ENCODE measurements at places on chromosomes 7 and 10. TPM values are rescaled to one million over a fixed set of nuclear protein-coding genes. Genes with fewer than 3 reads are reported as not detected.

GRCh38 chr10:4127518-4128315 is 342.7 kb upstream of the KLF6 start:
- no peak for DNase-seq

GRCh38 chr7:135784013-135784412 is 35.4 kb upstream of the FAM180A start:
- DNase-seq: no peak

DNA sequence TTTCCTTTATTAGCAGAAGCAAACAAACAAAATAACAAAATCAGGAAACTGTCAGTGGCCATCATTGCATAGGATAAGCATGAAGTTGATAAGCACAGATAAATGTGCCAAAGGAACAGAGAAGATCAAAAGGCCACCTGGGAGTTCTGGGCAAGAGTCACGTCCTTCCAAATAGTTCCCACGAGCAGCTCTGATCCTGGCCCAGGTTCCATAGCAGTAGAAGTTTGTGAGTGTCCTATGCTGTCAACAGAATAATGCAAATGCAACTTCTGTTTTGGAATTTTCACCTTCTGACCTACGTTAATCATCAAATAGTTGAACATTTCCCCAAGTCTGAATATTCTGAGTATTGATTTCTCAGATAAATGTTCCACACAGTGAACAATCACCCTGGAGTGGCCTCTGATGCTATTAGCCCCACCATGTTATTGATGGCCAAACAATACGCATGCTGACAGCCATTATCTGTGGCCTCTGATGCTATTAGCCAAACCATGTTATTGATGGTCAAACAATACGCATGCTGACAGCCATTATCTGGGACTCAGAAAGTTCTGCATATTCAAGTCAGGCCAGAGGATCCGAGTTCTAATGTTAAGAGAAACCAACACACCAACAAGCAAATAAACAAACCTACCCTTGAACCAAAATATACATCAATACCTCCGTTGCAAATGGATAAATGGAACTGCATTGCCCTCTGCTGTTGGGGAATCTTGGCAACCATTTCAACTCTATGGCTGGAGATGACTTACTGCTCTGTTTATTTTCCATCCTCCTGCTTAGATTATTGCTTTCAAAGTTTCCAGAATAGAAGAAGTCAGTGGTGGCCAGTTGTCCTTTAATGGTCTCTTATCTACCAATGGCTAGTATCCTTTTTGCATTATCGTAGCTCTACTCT is 63.3 kb downstream of the MRC1 start:
- no peak for DNase-seq

- peak; percentile 60 for DNase-seq
Measured at GRCh38 chr7:150450491-150451001, at the start of gene GIMAP8. Gene GIMAP8 (plus strand): TSS chr7:150450630. CDS start chr7:150466699, 16,069 bp downstream.

DNA sequence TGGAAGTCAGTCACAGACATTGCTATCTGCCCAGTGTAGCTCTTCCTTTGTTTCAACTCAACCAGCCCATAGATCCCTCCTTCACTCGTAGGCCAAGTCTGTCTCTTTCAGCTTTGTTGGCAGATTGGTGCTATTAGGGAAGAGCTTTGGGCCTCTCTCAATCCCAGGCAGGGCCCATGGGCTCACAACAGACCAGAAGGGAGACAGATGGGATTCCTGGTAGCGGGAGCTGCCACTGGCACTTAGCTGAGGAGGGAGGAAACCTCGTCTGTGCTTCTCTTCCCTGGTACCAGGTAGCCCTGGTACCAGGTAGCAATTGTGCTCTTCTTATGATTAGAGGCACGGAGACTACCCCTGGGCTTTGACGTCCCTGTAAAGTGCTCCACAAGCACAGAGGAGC is 592.0 kb downstream of the TYW1 start:
- no peak for DNase-seq

DNA sequence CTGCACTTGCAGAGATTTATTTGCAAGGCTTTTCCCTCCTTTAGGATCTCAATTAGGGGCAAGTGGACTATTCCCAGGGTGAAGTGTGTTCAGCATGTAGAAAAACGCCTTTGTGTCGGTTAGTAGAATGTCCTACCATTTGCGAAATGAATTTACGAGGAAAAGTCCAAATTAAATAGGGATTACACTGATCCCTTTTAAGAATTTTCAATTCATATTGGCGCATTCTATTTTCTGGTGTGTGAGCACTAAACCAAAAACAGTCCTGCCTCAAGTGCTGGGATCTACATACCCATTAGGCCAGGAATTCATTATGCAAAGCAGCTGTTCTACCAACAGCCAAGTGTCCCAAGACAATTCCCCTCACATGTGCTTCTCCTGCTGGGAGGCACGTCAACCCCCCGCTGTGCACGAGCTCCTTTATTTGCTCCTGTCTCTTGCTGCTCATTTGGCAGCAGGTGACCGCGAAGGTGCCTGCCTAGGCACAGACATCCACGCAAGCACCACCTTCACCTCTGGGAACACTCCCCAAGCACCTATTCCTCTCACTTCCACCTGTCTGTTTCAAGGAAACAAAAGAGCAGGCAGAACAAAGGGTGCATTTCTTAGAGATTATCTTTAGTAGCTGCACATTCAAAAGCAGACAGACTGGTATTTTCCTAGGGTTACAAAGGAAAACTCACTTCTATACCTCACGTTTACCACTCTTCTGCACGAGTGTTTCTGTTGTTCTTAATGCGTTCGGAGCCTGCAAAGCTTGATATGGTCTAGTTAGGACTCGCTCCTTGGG is 134.6 kb upstream of the FGFR2 start:
- DNase-seq: no peak

DNA sequence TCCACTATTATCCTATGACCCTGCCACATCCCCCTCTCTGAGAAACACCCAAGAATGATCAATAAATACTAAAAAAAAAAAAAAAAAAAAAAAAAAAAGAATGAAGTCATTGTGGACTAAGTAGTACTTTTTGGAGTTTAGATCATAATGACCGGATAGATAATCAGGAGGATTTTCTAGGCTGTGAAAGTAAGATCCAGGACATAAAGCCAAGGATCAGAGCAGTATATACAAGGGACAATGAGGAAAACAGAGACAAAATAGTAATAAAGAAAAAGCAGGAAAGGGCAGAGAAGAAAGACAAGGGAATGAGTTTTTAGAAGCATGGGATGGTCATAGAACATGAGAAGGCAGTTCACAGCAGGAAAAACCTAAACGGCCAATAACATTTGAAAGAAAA is 87.6 kb downstream of the AKAP9 start:
- DNase-seq: no peak

- DNase-seq: peak; percentile 23
Measured at GRCh38 chr10:132626019-132626760, 88.6 kb downstream of the INPP5A start.

DNA sequence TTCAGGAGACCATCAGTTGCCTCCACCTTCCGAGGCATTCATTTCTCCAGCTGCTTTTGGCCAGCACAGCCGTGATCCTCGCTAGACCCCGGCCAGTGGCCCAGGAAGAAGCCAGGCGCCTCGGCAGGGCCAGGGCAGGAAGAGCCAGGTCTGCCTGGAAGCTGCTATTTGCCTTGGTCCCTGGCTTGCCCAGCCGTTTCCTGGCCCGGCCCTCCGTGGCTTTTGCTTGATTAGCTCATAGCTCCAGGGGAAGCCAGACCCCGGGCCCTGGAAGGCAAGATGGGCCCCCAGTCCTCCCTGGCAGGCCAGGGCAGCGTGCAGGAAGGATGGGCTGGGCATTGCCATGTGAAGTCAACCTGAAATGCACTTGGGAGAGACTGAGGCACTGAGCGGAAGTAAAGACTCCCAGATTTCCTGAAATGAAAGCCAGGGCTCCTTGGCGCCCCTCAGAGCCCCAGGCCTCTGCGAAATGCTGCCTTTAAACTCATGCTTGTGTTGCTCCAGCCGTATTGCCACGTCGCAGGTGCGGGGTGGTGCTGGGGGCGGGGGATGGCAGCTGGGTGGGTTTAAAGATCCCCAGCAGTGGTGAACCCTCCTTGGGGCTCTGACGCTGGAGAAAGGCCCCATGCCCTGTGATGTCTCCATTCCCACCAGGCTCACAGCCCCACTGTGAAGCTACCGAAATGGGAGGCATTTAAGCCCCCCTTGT is 160.6 kb downstream of the GRK5 start:
- DNase-seq: no peak

DNA sequence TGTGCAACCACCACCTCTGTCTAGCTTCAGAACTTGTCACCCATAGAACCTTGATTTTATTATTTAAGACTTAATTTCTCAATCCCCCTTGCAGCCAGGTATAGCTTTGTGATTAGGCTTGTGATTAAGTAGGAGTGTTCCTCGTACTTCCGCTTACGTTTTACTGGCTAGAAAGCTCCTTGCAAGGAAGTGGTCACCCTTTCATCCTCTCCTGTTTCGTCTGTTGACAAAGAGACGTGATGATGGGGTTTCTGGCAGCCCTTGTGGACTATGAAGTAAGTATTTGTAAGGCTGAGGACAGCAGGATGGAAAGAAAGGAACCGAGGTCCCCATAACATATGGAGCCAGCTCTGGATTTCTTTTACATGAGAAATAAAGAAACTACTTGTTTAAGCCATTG is 86.5 kb upstream of the KDM7A start:
- DNase-seq: no peak

DNA sequence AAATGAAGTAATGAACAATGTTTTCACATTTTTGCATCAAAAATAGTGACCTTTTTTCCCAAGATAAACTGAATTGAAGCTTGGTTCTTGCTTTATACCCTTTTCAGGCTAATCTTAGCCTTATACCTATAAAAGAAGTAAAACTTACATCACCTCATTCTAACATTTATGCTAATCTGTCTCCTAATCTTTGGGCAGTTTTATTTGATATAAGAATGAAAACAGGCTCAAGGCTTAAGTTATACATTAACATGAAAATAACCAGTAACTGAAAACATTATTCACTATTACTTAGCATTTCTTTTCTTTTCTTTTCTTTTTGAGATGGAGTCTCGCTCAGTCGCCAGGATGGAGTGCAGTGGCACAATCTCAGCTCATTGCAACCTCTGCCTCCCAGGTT is 113.1 kb downstream of the HIBADH start:
- no peak for DNase-seq

DNA sequence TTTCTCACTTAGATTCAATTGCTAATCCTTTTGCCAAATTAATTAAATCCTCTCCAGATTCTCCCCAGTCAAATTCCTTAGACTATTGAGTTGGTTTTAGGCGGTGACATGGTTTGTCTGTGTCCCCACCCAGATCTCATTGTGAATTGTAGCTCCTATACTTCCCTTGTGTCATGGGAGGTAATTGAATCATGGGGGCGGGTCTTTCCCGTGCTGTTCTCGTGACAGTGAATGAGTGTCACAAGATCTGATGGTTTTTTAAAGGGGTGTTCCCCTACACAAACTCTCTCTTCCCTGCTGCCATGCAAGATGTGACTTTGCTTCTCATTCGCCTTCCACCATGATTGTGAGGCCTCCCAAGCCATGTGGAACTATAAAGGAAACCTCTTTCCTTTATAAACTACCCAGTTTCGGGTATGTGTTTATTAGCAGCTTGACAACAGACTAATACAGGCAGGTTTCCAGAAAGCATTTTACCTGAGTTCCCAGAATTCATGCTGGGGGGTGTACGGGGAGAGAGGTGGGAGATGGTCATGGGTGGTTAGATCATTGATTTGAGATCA is 44.7 kb upstream of the GARS1 start:
- no peak for DNase-seq

DNA sequence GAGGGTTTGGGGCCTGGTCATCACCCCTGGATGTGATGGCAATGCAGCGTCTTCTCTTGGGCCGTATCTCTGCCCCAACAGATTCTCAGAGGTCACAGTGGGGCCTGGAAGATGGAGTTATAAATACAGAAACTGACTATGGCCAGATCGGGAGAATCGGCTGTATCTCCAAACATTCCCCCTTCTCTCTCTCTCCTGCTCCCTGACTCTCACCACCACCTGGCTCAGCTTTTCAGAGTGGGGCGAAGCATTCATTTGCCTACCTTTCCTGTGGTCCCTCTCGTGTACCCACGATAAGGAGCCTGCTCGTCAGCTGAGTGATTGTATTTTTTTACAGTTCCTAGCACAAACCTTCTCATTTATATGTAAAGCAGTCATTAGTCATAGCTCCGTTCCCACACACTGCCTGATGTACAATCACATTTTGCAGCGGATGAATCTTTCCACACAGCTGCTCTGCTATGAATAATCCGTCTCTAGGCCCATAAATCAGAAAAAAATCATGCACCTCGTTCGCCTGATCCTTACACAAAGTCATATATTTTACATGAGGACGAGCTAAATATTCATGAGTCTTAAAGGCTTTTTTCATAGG is 23.2 kb upstream of the BTRC start:
- DNase-seq: no peak

Gene NRAP
- total RNA-seq: not detected

Gene VIPR2
- total RNA-seq: 1.8 TPM

Gene ANKRD26
- total RNA-seq: 9.5 TPM

Gene OPALIN
- total RNA-seq: not detected

Gene KCND2
- not detected for total RNA-seq

Gene POM121
- 85.7 TPM for total RNA-seq

Gene MACC1
- total RNA-seq: not detected

Gene DNAJB9
- 11.2 TPM for total RNA-seq

Data from activated naive CD4-positive, alpha-beta T cell treated with anti-CD3 and anti-CD28 coated beads, Interleukin-2, amount 50 U/mL, for 72 hours (primary cell).